CD4-positive, alpha-beta T cell treated with Interleukin-2 at 100 ng/mL for 4 hours (primary cell): ENCODE measurements at places on chromosomes 1 and 21.
A peak's percentile ranks its signal among the peaks of the same experiment; 100 is the strongest.

DNA sequence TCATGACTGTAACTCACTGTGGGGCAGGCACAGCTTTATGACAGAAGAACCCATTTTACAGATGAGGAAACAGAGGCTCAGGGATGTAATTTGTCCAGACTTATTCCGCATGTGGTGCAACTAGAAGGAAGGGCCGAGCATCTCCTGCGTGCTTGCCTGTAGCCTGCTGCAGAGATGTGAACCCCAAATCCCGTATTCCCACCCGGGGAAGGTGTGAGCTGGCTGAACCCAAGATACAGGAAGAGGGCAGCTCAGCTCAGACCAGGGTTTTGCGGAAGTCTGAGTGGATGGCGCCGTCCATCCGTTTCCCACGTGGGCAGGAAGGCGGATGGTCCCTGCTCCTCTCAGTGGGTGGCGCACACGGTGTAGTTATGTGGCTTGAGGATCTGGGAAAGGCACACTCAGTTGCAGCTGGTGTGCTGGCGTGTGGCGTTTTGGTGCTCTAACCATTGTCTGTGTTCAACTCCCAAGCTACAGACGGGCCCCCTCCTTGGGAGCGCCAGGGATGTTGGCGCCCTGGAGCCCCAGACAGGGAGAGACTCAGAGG is 1.2 kb downstream of the CROCC start:
- no peak for DNase-seq

GRCh38 chr1:167344615-167345385 is 124.1 kb downstream of the POU2F1 start:
- DNase-seq: no peak

DNA sequence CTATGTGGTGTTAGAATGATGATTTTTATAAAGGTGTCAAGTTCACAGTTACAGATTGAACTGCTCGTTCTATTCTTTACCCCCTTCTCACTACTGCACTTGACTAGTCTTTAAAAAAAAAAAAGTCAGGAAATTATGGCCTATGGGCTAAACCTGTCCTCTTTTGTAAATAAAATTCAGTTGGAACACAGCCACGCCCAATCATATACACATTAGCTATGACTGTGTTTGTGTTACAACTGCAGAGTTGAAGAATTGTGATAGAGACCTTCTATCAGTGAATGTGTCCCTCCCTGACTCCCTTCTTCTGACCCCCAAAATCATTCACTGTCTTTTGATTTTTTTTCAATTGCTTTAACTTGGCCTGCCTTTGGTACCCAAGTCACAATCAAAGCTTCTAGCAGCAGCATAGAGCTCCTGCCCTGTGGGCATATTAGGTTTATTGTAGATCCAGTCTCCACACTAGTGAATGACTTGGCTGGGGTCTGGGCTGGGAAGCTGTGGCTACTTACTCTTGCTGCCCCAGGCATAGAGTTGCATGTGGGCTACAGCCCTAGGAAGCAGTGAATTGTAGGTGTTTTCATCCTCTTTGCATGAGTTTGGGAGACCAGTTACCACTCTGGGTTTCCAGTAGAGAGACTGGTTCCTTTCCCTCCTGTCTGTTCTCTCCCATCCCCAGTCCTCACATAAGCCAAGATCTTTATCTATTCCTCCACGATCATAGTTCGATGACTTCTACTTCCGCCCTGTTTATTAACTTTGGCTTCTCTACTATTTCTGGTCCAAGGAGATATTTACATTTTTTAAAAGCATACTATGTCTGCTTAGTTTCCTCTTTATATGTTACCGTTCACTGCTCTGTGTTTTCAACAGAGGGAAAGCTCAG is 249.9 kb downstream of the FMN2 start:
- no peak for DNase-seq

DNA sequence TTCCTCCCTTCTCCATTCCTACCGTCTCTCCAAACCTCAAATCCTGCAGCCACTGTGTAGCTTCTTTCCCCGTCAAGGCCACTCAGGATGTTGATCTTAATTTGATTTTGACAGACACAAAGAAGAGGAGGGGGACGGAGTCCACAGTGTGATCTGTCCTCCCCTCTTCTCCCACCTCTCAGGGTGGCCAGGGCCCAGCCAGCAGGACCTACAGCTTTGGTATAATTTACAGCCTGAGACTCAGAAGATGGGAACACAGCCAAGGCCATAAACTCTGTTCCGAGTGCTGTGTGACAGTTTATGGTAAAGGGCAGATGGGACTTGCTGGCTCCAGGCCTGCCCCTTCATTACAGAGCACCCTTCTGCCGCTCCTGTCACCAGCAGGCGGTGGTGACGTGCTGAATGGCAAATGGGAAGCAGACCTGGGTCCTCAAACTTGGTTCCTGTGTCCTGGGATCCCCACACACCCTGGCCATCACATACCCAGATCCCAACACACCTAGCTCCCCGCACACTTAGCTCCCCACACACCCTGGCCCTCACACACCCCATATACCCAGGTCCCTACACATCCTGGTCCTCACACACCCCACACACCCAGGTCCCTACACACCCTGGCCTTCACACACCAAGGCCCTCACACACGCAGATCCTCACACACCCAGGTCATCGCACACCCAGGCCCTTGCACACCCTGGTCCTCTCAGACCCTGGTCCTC is 71.6 kb downstream of the CD2 start:
- DNase-seq: no peak

DNA sequence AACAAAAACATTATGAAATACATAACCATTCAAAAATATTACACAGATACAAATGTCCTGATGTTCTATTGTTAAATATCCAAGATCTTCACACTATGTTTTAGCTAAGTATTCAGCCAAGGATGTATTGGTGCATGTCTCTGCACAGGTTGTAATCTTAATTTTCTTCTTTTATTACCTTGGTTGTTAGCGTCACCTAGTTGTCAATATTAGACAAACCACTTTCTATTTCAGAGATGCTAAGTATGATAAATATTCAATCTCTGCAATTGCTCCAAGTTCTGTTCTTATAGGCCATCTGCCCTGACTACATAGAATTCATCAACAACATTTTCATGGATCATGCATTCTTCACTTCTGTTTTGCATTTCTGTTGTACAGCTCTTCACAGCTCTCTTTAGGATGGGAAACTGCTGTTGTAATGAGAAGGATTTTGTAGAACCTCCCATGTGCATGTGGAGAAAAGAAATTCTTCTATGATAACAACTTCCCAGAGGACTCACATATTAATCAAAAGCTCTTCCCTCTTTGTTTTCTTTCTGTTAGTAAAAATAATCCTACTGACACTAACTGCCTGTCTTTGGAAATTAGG is 380.1 kb downstream of the NUF2 start:
- DNase-seq: no peak

DNA sequence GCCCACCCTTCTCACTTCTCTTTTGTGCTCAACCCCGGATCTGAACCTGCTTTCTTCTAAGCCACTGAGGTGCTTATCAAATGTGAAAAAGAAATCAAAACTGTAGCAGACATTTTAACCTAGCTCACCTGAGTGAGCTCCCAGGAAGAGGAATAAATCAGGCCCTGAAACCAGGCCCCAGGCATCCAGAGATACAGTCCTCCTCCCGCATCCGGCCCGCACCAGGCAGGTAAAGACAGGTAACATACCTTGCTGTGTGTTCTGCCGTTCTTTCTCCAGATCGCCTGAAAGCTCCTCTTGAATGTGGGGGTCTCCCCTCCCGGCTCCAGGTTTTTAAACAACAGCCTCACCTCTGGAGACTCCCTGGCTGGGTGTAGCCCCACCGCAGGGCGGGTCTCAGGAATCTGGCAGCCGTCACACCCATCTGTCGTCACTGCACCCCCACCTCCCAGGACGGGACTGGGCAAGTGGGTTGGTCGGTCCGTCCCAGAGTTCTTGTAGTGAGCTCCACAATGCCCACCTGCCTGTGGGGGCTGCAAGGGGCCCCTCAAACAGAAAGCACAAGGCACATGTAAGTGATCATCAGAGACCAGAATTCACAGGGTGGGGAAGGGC is at the start of gene LAMB3:
TSS of gene LAMB3 (minus strand) at position 305 of the 615 bp plus-strand sequence. CDS start 1,481 bp downstream, outside the sequence.
- DNase-seq: no peak

DNA sequence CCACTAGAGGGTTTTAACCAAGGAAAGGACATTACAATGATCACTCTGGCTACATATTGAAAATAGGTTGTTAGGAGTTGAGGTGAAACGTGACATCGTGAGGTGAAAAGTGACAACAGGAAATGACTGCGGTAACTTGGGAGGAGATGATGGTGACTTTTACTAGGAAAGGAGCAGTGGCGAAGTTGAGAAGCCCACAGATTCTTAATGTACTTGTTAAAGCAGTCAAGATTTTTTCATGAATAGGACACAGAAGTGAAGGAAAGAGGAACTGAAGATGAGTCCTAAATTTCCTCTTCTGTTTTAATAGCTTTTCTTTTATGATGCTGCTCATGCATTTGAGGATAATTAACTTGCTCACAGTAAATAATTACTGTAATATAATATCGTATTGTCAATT is 59.5 kb downstream of the OMA1 start:
- no peak for DNase-seq

GRCh38 chr1:28118640-28119307 is 30.4 kb upstream of the EYA3 start:
- no peak for DNase-seq

GRCh38 chr1:10639011-10639774 is 157.3 kb downstream of the CASZ1 start:
- DNase-seq: no peak

DNA sequence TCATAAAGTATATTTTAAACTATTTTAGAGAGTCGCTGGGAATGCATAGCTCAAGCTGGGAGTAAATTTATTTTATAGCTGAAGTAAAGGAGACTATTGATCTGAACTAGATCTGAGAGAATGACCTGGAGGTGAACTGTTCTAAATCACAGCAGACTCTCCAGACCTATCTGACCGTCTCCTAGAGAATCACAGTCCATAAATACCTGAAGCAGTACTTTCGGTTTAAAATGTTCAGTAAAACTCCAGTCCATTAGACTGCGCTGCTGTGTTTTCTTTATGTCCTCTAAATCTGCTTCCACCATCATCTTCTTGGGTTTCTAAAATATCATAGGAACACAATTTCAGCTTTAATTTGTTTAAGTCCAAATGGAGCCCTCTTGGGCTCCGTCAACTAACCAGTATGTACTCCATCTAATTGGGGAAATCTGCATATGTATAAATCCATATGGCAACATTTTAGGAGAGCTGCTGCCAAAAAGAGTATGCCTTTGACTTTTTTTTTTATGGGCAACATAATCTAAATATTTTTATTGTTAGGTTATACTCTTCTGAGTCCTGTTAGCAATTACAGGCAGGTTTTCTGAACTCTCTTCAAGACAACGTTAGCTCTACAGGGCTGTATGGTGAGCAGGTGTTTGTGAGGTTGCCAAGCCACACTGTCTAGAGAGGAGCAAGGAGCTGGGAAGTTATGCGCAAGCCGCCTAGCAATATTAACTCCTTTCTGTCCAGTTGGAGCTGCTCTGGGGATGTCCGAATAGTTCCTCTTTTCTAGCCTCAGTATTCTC is 111.2 kb downstream of the SPAG17 start:
- no peak for DNase-seq

GRCh38 chr1:2230781-2231531 is 2.8 kb downstream of the SKI start:
- peak; percentile 40 for DNase-seq

DNA sequence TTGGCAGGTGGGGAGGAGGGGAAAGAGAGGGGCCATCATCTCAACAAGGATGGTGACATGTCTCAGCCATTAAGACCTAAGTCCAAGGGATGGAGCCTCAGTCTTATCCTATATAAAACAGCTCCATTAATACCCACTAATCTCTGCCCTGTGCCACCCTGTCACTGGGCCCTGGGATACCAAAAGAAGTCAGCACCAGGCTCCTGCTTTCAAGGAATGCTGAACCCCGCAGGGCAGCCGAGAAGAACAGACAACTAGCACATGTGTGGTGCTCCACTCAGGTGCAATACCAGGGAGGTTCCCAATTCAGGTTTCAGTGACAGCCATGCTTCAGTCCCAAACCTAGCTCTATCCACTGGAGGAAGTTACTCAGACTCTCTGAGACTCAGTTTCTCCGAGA is 128.4 kb downstream of the GRIK3 start:
- DNase-seq: no peak

GRCh38 chr1:61111084-61112004 is 29.0 kb downstream of the NFIA start:
- DNase-seq: no peak

- no peak for DNase-seq
These were observed 8.3 kb upstream of the AMY2B start for GRCh38 chr1:103563056-103563455.

- no peak for DNase-seq
These were observed 1.1 kb upstream of the ST6GALNAC3 start for GRCh38 chr1:76073481-76073880.

GRCh38 chr1:244768804-244769203 is 66.7 kb upstream of the COX20 start:
- no peak for DNase-seq

DNA sequence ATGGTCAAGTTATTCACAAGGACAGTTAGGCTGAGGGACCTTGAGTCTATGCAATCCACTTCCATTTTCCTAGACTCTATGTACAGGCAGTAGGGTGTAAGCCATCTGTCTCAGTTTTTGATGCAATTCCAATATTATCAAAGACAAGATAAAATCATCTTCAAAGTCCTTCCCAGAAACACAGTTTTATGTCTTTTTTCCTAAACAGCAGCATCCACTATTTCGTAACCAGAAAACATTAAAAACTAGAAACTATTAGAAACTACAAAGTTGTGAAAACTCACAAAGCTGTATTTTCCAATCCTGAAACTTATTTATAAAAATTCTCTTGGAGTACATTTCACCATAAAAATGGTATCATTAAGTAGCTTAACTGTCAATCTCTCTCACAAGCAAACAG is 93.8 kb downstream of the EPS15 start:
- no peak for DNase-seq

GRCh38 chr1:236284291-236284721 is 2.5 kb upstream of the ERO1B start:
- DNase-seq: no peak

DNA sequence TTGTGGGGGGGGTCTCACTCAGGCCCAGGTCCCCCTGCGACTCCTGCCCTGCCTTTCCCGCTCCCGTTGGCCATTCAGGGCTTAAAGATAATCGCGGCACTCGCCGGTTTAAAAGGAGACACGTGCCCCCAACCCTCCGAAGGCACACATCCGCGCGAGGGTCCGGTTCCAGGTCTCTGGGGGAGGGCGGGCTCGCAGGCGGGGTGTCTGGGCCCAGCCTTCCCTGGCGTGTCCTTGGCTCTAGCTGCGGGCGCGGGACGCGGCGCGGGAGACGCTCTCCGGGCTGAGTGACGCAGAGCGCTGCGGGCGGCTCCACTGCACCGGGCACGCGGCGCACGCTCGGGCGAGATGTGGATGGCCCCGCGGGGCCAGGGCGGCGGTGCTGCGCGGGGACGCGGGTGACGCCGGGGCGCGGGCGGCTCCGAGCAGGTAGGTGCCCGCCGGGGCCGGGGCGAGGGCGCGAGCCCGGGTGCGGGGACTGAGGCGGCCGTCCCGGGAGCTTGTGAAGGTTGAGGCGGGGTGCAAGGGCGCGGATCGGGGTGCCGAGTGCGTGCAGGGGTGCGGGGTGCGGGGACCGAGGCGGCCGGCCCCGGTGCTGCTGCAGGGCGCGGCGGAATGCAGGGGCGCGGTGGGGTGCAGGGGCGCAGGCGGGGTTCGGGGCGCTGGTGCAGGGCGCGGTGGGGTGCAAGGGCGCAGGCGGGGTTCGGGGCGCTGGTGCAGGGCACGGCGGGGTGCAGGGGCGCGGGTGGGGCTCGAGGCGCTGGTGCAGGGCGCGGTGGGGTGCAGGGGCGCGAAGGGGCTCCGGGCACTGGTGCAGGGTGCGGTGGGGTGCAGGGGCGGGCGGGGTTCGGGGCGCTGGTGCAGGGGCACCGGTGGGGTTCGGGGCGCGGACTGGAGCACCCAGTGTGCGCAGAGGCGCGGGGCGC is 3.3 kb upstream of the TRPM2 start:
- no peak for DNase-seq

- no peak for DNase-seq
These were observed 216.1 kb downstream of the NUF2 start for GRCh38 chr1:163537809-163538208.
